ENCODE measurements at places on chromosomes 12 and 14. TPM values are rescaled to one million over a fixed set of nuclear protein-coding genes. Genes with fewer than 3 reads are reported as not detected.

GRCh38 chr12:53096759-53097158, 708 bp upstream of the IGFBP6 start:
- no peak for DNase-seq
- H3K4me3 ChIP-seq: peak overlapping the region; percentile 90
- peaks cover 39% of the 10 kb centered on the region for H3K4me1 ChIP-seq
- no peak overlapping the region for H3K27ac ChIP-seq
- peaks cover 70% of the 10 kb centered on the region for H3K27me3 ChIP-seq
- H3K36me3 ChIP-seq: no peaks in the 10 kb centered on the region

- no peaks in the 10 kb centered on the region for H3K4me1 ChIP-seq
- H3K27ac ChIP-seq: no peak overlapping the region
- H3K4me3 ChIP-seq: no peak overlapping the region
- no peak for DNase-seq
- H3K27me3 ChIP-seq: no peaks in the 10 kb centered on the region
- H3K36me3 ChIP-seq: no peaks in the 10 kb centered on the region
Observed at GRCh38 chr14:104596451-104596918, 8.1 kb downstream of the TMEM179 start.

- H3K27me3 ChIP-seq: no peaks in the 10 kb centered on the region
- peaks cover 74% of the 10 kb centered on the region for H3K4me1 ChIP-seq
Observed at GRCh38 chr12:54261815-54262402, 18.0 kb downstream of the CBX5 start.

- H3K36me3 ChIP-seq: peaks cover 6% of the 10 kb centered on the region
- H3K4me3 ChIP-seq: no peak overlapping the region
- H3K4me1 ChIP-seq: no peaks in the 10 kb centered on the region
- DNase-seq: no peak
- no peaks in the 10 kb centered on the region for H3K27me3 ChIP-seq
Observed at GRCh38 chr14:60381909-60382308, 104.0 kb downstream of the C14orf39 start.

- no peak overlapping the region for H3K27ac ChIP-seq
- no peak for DNase-seq
- no peaks in the 10 kb centered on the region for H3K27me3 ChIP-seq
Observed at GRCh38 chr12:19199332-19199731, 69.8 kb downstream of the PLEKHA5 start.

GRCh38 chr14:95232894-95233584, 75.7 kb upstream of the DICER1 start:
- no peak for DNase-seq
- no peaks in the 10 kb centered on the region for H3K36me3 ChIP-seq
- peaks cover 7% of the 10 kb centered on the region for H3K4me1 ChIP-seq
- no peak overlapping the region for H3K27ac ChIP-seq
- no peak overlapping the region for H3K4me3 ChIP-seq
- no peaks in the 10 kb centered on the region for H3K27me3 ChIP-seq

GRCh38 chr12:98465505-98465904, 49.9 kb upstream of the TMPO start:
- no peak for DNase-seq
- no peak overlapping the region for H3K4me3 ChIP-seq
- no peaks in the 10 kb centered on the region for H3K4me1 ChIP-seq
- no peak overlapping the region for H3K27ac ChIP-seq
- H3K27me3 ChIP-seq: no peaks in the 10 kb centered on the region
- H3K36me3 ChIP-seq: no peaks in the 10 kb centered on the region

- DNase-seq: no peak
- peaks cover 18% of the 10 kb centered on the region for H3K4me1 ChIP-seq
- peaks cover 44% of the 10 kb centered on the region for H3K36me3 ChIP-seq
- H3K4me3 ChIP-seq: no peak overlapping the region
- peak overlapping the region; percentile 64 for H3K27ac ChIP-seq
- no peaks in the 10 kb centered on the region for H3K27me3 ChIP-seq
Observed at GRCh38 chr12:124464062-124464461, 103.3 kb downstream of the NCOR2 start.

GRCh38 chr12:5524769-5525436, 93.0 kb downstream of the NTF3 start:
- no peak for DNase-seq
- no peaks in the 10 kb centered on the region for H3K36me3 ChIP-seq
- no peaks in the 10 kb centered on the region for H3K27me3 ChIP-seq
- no peaks in the 10 kb centered on the region for H3K4me1 ChIP-seq

DNA sequence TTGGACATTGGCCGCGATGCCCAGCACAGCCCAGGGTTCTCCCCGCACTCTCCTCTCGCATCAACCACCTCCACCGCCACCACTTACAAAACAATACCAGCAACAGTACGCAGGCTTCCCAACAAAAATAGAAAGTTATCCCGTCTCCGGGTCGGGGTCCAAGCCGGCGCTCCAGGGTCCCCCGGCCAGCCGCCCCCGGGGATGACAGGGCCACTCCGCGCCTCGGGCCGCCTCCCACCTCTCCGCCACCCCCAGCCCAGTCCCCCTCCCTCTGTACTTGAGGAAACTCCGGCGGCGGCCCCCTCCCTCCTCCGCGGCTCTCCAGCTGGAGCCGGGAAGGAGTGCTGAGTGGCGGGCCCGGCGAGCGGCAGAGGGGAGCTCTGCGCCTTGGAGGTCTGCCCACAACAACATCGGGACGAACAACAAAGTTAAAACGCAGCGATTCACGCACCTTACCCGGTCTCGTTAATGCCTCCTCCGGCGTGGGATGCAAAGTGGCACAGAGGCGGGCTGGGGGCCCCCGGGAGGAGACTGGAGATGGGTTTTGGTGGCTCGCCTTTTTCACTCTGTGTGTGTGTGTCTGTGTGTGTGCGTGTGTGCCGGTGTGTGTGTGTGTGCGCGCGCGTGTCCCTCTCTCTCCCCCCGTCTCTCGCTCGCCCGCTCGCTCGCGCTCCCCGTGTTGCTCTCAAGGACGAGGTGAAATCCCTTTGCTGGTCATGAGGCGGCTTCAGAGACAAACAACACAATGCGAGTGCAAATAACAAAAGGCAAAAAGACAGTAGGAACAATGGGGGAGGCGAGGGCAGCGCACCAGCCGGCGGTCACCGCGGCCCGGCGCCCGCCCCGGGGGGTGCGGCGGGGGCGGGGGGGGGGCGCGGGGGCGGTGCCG, 386.8 kb downstream of the BCAT1 start:
- 0 out of 2 replicates have a peak overlapping the region, but pooled peaks have one; percentile 79 for H3K27ac ChIP-seq
- DNase-seq: peak; percentile 80
- no peaks in the 10 kb centered on the region for H3K36me3 ChIP-seq
- H3K27me3 ChIP-seq: peaks cover 42% of the 10 kb centered on the region
- H3K4me1 ChIP-seq: peaks cover 55% of the 10 kb centered on the region

DNA sequence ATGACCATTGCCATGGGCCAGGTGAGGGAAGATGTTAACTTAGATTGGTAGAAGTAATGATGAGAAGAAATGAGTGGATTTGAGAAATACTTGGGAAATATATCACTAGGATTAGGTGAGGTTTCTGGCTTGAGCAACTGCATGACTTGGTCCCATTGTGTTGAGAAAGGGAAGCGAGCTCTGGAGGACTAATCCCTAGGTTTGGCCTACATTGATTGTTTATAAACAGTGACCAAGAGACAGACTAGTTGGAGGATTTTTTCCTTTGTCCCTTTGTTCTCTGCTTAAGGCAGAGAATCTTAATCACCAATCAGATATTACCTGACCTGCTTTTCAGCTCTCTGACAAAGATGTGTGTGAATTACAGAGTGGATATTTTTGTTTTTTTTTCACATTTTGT, 100.5 kb downstream of the AEBP2 start:
- peaks cover 12% of the 10 kb centered on the region for H3K4me1 ChIP-seq
- no peaks in the 10 kb centered on the region for H3K36me3 ChIP-seq
- peak overlapping the region; percentile 28 for H3K27ac ChIP-seq
- H3K4me3 ChIP-seq: no peak overlapping the region

DNA sequence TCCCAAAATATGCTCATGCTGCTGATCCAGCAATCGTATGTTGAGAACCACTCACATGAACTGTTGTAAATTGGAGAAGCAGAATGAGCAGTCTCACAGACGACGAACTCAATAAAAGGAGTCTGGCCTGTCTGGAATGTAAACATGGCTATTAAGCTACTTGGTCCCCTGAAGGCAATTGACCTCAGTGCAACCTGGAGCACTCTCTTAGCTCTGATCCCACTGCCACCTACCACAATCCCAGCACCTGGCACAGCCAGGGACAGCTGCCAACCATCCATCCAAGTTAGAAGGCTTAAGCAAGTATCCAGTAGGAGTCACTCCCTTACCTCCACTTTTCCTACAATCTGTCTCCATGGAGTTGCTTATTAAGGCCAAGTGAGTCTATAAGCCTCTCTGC, 406.9 kb upstream of the CLEC14A start:
- H3K36me3 ChIP-seq: no peaks in the 10 kb centered on the region
- H3K27me3 ChIP-seq: peaks cover 2% of the 10 kb centered on the region
- no peak overlapping the region for H3K4me3 ChIP-seq
- H3K4me1 ChIP-seq: no peaks in the 10 kb centered on the region

- H3K4me3 ChIP-seq: no peak overlapping the region
- no peak for DNase-seq
- no peaks in the 10 kb centered on the region for H3K27me3 ChIP-seq
- H3K27ac ChIP-seq: no peak overlapping the region
- no peaks in the 10 kb centered on the region for H3K36me3 ChIP-seq
- H3K4me1 ChIP-seq: no peaks in the 10 kb centered on the region
Observed at GRCh38 chr12:64944966-64945365, 120.5 kb downstream of the TBC1D30 start.

DNA sequence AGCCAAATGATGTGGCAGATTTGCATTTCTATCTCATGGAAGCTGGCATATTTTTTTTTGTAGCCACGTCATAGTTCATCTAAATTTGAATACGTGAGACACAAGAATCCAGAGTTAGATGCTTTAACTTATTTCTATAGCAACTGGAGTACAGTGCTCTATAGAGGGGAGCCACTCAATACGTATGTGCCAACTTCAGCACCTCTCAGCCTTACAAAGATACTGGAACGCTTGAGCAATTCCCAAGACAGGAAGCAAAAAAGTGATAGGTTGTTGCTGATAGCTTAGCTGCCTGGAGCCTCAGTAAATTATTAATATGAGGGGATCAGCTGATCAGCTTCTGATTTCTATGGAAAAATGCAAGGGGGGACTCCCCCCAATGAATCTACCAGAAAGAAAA, 24.1 kb upstream of the PELI2 start:
- no peak for DNase-seq
- H3K27me3 ChIP-seq: no peaks in the 10 kb centered on the region
- no peak overlapping the region for H3K4me3 ChIP-seq
- H3K4me1 ChIP-seq: peaks cover 29% of the 10 kb centered on the region
- H3K36me3 ChIP-seq: no peaks in the 10 kb centered on the region
- H3K27ac ChIP-seq: no peak overlapping the region

GRCh38 chr12:49897276-49897675, 6.4 kb downstream of the FAIM2 start:
- no peaks in the 10 kb centered on the region for H3K36me3 ChIP-seq
- H3K4me3 ChIP-seq: no peak overlapping the region
- H3K27ac ChIP-seq: no peak overlapping the region
- peaks cover 12% of the 10 kb centered on the region for H3K4me1 ChIP-seq
- peaks cover 12% of the 10 kb centered on the region for H3K27me3 ChIP-seq

DNA sequence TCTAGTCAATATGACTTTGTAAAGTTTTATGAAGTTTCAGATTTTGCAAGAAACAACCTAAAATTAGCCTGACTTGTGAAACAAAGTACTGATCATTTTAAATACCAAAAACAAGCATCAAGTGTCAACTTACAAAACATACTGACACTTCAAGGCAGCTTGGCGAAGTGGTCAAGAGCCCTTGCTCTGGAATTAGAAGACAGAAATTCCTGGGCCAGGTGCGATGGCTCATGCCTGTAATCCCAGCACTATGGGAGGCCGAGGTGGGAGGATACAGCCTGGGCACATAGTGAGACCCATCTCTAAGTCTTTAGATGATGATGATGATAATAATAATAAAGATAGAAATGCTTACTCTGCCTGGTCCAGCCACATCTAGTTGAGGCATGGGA, 45.4 kb upstream of the NR2C1 start:
- H3K4me3 ChIP-seq: no peak overlapping the region
- H3K4me1 ChIP-seq: peaks cover 33% of the 10 kb centered on the region
- no peak overlapping the region for H3K27ac ChIP-seq
- DNase-seq: no peak
- peaks cover 5% of the 10 kb centered on the region for H3K36me3 ChIP-seq
- no peaks in the 10 kb centered on the region for H3K27me3 ChIP-seq

GRCh38 chr12:104748790-104749189, 209.3 kb downstream of the SLC41A2 start:
- no peak overlapping the region for H3K4me3 ChIP-seq
- no peak for DNase-seq
- peaks cover 59% of the 10 kb centered on the region for H3K4me1 ChIP-seq
- no peaks in the 10 kb centered on the region for H3K36me3 ChIP-seq

DNA sequence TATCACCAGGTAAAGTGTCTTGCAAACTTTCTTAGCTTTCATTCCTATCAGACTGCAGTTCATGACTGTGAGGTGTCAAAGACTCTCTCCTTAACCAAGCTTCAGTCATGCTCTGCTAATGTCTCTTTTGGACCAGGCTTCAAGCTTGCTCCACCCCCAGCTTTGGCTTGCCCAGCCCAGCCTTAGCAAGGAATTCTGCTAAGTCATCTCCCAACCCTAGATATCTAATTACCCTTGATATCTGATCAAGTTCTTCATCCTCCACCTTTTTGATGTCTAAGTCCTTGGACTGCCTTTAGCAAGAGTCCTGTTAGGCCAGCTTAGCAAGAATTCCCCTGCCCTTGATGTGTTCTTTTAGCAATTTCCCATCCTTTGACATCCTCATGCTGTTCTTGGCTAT, 108.9 kb upstream of the FGD4 start:
- H3K27me3 ChIP-seq: no peaks in the 10 kb centered on the region
- peaks cover 19% of the 10 kb centered on the region for H3K36me3 ChIP-seq
- H3K27ac ChIP-seq: peak overlapping the region; percentile 24

DNA sequence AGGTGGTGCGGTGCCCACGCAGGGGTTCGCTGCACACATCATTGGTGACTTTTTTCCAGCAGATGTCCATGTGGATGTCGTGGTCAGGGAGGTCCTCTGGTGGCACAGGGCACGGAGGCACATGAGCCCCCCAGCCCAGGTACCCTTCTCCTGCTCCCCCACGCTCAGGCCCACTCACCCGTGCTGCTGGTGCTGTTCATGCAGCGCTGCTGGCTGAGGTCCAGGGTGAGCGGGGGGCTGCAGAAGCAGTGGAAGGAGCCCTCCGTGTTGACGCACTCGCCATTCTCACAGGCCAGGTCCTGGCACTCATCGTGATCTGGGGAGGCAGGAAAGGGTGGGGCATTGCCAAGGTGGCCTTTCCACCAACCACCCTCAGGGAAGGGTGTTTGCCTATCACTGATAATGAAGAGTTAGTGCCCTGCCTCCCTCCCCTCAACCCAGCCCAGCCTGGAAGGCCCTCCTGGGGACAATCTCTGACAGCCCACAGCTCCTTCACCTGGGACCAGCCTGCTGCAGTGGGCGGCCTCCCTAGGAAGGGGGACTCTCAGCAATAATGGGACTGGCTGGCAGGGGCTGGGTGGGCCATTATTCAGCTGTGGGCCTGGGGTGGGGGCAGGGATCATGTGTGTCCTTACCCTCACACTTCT, 9.8 kb downstream of the ISCA2 start:
- no peak overlapping the region for H3K27ac ChIP-seq
- H3K4me3 ChIP-seq: no peak overlapping the region
- no peaks in the 10 kb centered on the region for H3K27me3 ChIP-seq
- peaks cover 36% of the 10 kb centered on the region for H3K4me1 ChIP-seq

GRCh38 chr12:33795536-33795935, 226.8 kb upstream of the ALG10 start:
- no peak overlapping the region for H3K27ac ChIP-seq
- peaks cover 9% of the 10 kb centered on the region for H3K4me1 ChIP-seq
- H3K4me3 ChIP-seq: no peak overlapping the region

ITGB7 gene
- total RNA-seq: 1.4 TPM

TAS2R50 gene
- total RNA-seq: 0.25 TPM

ANKRD52 gene
- 38.6 TPM for total RNA-seq

TMPRSS12 gene
- not detected for total RNA-seq

CD69 gene
- total RNA-seq: 0.42 TPM

UBE3B gene
- 28.9 TPM for total RNA-seq

ZNF891 gene
- 3.4 TPM for total RNA-seq

SUSD6 gene
- 10.1 TPM for total RNA-seq

LYZ gene
- 1.1 TPM for total RNA-seq

OR4M1 gene
- not detected for total RNA-seq

CELA1 gene
- not detected for total RNA-seq

GPRC5A gene
- total RNA-seq: 1.3 TPM
